Stimulated activated naive CD4-positive, alpha-beta T cell treated with Interleukin-2 at 50 U/mL for 16 hours (primary cell): ENCODE measurements at places on chromosomes 12 and 14.
A peak's percentile ranks its signal among the peaks of the same experiment; 100 is the strongest.

GRCh38 chr14:92938890-92939671 lies 16.1 kb downstream of the CHGA start:
- no peak for DNase-seq

DNA sequence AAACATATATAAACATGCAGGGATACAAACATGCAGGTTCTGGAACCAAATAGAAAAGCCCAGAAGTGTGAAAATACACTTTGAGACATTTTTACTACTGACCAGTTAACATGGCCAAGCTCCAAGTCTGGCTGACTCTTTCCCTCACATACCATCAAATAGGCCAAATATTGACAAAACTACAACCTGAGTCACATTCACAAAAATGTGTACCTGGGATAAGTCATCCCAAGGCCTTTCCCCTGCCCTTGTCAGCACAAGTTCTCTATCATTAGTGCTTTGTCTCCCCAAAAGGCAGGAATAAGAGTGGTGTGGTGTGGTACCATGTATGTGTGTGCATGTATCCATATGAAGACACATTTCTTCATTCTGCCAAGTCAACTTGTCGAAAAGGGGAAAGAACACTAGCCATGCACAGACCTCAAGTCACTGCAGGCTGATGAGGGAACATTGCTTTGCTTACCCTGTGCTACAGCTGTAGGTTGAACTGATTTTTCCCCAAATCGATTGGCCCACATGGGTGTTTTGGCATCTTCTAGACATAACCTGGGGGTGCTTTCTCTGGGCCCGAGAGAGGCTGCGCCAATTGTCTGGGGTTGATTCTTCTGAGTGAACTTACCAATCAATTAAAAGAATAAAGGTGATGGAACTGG lies 14.9 kb downstream of the HOXC4 start:
- DNase-seq: no peak

DNA sequence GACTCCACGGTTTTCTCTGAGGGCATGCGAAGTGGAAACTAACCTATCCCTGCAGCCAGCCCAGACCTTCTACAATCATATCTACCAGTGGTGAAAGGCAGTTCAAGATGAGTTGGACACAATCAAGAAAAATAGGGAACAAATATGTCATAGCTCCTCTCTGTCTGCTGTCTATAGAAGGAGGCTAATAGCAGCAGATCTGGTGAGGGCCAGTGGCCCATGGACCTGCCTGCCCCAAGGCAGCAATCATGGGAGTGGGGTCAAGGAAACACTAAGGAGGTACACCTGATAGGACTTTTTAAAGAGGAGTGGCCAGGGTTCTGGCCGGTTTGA lies 149.5 kb downstream of the PRKCH start:
- no peak for DNase-seq

GRCh38 chr12:67709367-67709954 lies 60.9 kb downstream of the DYRK2 start:
- DNase-seq: no peak

- DNase-seq: no peak
These were observed 141.4 kb upstream of the TMPO start for GRCh38 chr12:98374007-98374406.

GRCh38 chr14:60771117-60771516 lies 36.6 kb downstream of the MNAT1 start:
- no peak for DNase-seq

DNA sequence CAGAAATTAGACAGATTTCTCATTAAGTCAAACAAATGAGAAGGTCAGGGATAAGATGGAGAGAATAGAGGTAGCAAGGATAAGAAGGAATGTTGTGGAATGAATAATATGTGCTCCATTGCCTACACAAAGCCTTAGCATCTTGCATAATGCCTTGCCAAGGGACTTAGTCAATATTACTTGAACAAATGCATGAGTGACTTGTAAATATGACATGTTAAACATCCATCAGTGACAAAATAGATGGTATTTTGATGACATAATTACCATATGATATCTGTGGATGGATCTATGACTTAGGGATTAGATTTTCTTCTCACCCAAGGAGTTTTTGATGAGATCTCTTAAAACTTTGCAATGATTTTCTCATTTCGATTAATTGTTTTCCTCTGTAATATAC lies 194.1 kb upstream of the RASSF8 start:
- DNase-seq: no peak

DNA sequence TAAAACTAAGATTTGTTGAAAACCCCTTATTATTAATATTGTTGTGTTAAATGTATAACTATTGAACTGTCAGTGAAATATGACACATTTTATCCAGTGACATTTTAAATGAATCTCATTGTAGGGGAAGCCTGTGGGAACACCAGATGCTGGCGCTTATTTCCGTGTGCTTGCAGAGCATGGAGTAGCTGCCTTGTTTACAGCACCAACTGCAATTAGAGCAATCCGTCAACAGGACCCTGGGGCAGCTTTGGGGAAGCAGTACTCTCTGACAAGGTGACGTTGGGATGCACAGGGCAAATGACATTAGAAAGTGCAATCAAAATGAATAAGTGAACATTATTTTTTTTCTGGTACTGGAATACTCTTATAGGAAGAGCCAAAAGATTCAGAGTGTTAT lies 96.8 kb downstream of the ACSS3 start:
- DNase-seq: no peak

DNA sequence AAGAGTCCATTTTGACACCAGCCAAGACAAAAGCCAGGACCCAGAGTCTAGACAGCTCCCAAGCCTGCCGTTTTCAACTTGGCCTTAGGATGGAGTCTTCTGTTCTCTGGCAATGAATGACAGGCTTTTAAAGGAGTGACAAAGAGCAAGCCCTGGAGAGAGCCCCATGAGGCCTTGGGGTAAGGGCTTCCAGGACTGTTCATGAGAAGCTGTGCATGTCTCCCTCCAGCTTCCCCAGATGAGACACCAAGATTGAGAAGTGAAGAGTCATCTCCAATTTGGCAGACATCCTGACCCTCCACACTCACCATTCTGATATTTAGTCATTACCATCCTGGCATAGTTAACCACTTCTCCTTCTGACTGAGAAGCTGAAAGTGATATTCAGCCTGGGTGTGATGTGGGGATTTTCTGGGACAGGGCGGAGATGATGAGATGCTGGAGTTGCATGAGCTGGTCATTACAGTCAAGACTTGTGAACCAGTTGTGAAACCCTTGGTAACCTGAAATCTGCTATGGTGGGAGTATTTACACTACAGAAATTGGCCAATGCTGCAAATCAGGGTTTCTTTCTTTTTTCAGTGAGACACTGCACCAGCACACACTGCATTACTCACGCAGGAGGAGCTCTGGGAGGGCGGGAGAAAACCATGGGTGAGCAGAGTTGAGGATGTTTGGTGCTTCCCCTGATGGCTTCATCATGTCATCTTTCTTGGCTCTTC lies 77.8 kb downstream of the VCPKMT start:
- peak; percentile 85 for DNase-seq

GRCh38 chr14:94548131-94548998 lies 12.9 kb upstream of the SERPINA4 start:
- no peak for DNase-seq

DNA sequence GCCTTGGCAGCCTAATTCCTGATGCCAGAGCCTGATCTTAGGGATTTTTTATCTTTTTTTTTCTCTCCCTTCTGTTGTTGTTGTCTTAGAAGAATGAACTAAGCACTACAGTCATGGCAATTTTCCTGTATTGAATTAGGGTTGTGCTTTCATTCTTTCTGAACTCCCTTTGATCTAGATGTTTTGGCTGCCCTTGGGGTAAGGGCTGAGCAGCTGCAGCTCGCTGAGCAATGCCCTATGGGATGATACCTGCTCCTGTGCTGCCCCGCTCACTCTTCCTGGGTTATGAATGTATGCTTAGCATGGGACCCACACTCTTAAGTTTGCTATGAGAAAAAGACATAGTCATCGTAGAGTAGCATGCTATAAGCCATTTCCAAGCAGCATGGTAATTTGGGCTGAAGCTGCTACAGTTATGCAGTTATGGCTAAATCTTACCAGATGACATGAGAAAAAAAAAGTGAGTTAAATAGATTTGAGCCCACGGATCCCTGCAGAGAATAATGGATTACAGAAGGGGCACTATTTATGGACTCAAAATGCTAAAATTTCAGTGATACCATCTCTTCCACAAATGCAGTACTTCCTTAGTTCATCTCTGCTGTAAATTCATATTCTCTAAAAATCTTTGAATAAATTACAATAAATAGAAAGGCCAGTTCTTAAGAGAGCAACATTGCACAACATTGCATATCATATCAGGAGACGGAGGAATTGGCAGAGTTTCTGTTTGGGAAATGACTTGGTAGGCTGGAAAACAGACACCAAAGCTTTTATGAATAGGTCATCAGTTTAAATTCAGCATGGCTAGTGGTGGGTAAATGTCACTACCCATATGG lies 79.2 kb upstream of the PTHLH start:
- DNase-seq: no peak

GRCh38 chr14:49733836-49734235 lies 34.1 kb upstream of the KLHDC2 start:
- DNase-seq: no peak

DNA sequence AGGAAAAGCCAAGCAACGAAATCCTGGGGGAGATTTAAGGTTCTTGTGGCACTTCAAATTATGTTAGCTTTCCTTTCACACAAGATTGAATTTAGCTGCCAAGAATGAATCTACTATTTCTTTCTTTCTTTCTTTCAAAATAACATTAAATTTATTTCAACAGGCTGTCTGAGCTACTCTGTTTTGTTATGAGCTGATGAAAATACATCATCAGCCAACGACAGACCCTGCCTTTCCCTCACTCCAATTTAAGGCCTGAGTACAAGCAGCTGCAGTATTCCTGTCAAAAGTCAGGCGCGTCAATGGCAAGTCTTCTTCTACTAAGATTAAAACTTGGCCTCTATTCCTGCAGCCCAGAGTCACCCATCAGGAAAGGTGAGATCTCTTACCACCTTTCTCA lies 347.7 kb upstream of the FLRT2 start:
- DNase-seq: no peak

DNA sequence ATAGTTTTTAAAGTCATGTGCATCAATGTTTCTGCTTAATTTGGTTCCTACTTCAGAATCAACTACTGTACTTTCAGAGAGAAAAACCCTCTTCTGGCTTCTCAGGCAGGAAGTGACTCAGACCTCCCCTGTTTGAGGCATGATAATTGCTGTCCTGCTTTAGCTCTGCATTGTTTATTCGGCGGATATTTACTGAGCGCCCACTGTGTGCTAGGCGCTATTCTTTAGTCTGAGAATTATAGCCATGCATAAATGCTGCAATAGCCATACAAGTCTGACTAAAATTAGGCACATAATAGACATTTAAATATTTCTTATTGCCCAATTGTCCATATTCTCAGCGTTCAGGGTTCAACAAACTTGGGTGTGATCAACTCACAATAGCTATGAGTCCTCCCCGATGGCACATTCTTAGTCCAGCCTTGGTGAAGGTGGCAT lies 6.1 kb upstream of the AMIGO2 start:
- DNase-seq: peak; percentile 29

GRCh38 chr14:104641753-104642539 lies 37.4 kb upstream of the TMEM179 start:
- no peak for DNase-seq

DNA sequence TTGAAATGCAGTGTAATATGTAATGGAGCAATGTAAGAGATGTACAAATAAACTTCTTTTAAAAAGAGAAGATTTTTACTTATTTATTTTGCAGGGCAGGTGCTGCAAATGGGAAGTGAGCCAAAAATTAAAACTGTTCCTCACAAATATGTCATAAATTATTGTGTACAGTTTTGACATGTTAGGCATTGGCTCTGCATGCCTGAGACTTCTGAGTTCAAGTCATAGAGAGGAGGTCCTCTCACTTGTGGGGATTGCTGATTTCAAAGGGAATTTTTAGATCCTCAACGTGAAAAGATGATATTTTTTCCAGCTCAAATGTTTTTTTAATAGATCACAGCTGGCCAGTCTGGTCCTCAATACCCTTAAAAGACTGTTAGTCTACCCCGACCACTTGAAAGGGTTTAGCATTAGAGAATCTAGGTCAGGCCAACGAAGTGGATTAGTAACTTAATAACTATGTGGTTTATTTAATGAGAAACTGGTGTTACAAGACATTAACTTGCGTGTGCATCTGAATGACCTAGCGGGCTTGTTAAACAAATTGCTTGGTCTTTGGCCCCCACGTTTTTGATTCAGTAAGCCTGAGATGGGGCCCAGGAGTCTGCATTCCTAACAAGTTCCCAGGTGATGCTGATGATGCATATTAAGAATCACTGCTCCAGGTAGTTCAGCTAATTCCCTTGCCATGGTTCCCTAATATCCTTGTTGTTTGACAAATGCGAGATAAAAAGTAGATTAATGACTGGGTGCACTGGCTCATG lies 30.9 kb upstream of the WDR89 start:
- no peak for DNase-seq

- DNase-seq: no peak
These were observed 687 bp downstream of the RAB35 start for GRCh38 chr12:120115692-120116440.

GRCh38 chr14:102777711-102778337 lies 575 bp downstream of the TRAF3 start:
- DNase-seq: no peak

DNA sequence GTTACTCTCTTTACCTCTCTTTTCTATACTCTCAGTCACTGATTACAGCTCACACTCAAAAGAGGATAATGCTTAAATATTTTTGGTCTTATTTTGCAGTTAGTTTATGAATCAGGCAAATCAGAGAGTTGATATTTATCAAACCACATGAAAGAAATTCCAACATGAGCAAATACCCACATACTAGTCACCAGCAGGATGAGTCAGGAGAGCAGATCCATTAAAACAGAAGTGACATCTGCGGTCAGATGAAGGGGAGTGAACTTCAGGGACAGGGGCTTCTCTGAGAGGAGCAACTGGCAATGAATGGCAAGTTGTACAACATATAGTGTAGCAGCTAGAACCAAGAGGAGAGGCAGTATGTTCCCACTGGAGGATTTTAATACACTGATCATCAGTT lies 258.7 kb downstream of the SYT10 start:
- DNase-seq: no peak

GRCh38 chr14:54329082-54329695 lies 67.6 kb upstream of the CDKN3 start:
- DNase-seq: no peak

GRCh38 chr12:112524676-112525425 lies 106.1 kb downstream of the PTPN11 start:
- no peak for DNase-seq

- no peak for DNase-seq
These were observed 198.7 kb upstream of the DCN start for GRCh38 chr12:91381309-91381804.

DNA sequence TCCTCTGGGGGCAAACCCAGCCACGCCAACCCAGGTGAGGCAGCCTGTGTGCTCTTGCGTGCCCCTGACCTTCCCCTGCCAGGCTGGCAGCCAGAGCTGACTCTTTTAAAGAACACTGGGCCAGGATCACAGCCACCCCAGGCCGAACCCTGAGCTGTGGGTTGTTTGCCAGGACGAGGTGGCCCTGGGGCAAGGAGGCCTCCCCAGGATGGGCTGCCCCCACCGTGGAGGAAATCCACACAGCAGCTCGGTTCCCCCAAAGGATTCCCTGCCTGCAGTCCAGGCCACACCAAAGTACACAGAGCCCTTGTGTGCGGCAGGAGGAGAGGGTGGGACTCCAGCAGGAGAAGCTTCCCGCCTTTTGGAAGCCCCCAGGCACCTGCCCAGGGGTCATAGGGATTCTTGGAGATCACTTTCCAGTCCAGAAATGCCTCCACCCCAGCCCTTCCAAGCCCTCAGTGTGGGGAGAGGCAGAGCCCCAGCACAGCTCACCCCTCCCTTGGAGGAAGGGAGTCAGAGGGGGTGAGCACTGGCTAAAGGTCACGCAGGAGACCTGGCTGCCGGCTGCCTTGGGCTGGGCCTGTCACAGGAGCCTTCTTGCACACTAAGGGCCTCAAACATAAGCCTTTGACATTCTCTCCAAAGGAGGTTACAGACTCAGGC lies 115.6 kb downstream of the CALM1 start:
- no peak for DNase-seq
